A549 treated with Hydrocortisone at 1 μM for 4 hours (cell line): ENCODE measurements at places on chromosomes 16 and 17. TPM values are rescaled to one million over a fixed set of nuclear protein-coding genes. Genes with fewer than 3 reads are reported as not detected.

ADAD2 gene
- not detected in 5 replicates for total RNA-seq

NEUROD2 gene
- total RNA-seq, result not detected in 5 replicates

STUB1 gene
- total RNA-seq, result 79.2 to 127 TPM (median 122 TPM) in 5 replicates

SHISA6 gene
- total RNA-seq, result not detected in 5 replicates

ZNF785 gene
- total RNA-seq, result not detected in 5 replicates

CTF1 gene
- total RNA-seq, result 0.16 to 0.32 TPM (median 0.18 TPM) in 5 replicates

MYH3 gene
- total RNA-seq, result 0.64 to 1.2 TPM (median 0.88 TPM) in 5 replicates

NECAB2 gene
- total RNA-seq, result 1.4 to 2.9 TPM (median 2.4 TPM) in 5 replicates

PLEKHH3 gene
- total RNA-seq, result 11.6 to 16.4 TPM (median 16.0 TPM) in 5 replicates

OR1A1 gene
- not detected in 5 replicates for total RNA-seq

TPSG1 gene
- total RNA-seq, result 0.10 to 0.13 TPM in 2 of 5 replicates, not detected in the others

COPRS gene
- 97.5 to 175 TPM (median 152 TPM) in 5 replicates for total RNA-seq

CDH11 gene
- 0.43 to 1.1 TPM (median 0.70 TPM) in 5 replicates for total RNA-seq

EDC4 gene
- 55.4 to 57.6 TPM (median 56.0 TPM) in 5 replicates for total RNA-seq

KRT17 gene
- 0.54 to 1.9 TPM (median 0.78 TPM) in 5 replicates for total RNA-seq

SPEM2 gene
- not detected in 5 replicates for total RNA-seq

CASKIN1 gene
- total RNA-seq, result 0.36 to 1.3 TPM (median 0.64 TPM) in 5 replicates

EVI2B gene
- 0.07 to 0.08 TPM (median 0.08 TPM) in 4 of 5 replicates, not detected in the other for total RNA-seq

ALDH3A1 gene
- total RNA-seq, result 766 to 1,130 TPM (median 782 TPM) in 5 replicates

SLC2A4 gene
- total RNA-seq, result 0.39 to 0.59 TPM (median 0.50 TPM) in 5 replicates

OR2C1 gene
- not detected in 5 replicates for total RNA-seq

HBA1 gene
- total RNA-seq, result 1.2 to 2.3 TPM (median 1.8 TPM) in 5 replicates

TERB1 gene
- total RNA-seq, result 0.06 TPM in 1 of 5 replicates, not detected in the others

ACE gene
- 1.6 to 3.1 TPM (median 2.4 TPM) in 5 replicates for total RNA-seq

PYDC1 gene
- not detected in 5 replicates for total RNA-seq

TNFSF13 gene
- 0.78 to 1.1 TPM (median 0.91 TPM) in 5 replicates for total RNA-seq

KRTAP16-1 gene
- total RNA-seq, result not detected in 5 replicates

C1QTNF8 gene
- 0.08 TPM in 1 of 5 replicates, not detected in the others for total RNA-seq

SLC35G6 gene
- not detected in 5 replicates for total RNA-seq

CDYL2 gene
- 0.32 to 0.66 TPM (median 0.61 TPM) in 5 replicates for total RNA-seq

QPRT gene
- total RNA-seq, result 0.53 to 0.90 TPM (median 0.87 TPM) in 5 replicates
